MCF 10A (cell line): ENCODE measurements at places on chromosomes 5 and 9. TPM values are rescaled to one million over a fixed set of nuclear protein-coding genes. Genes with fewer than 3 reads are reported as not detected.

GRCh38 chr5:143495110-143495509 is 91.6 kb upstream of the NR3C1 start:
- peak; percentile 94 for DNase-seq

- peak; percentile 32 for DNase-seq
Observed at GRCh38 chr9:74666625-74667316, 169.6 kb downstream of the RORB start.

- DNase-seq = no peak
Observed at GRCh38 chr5:149379818-149380374, 804 bp upstream of the IL17B start.

DNA sequence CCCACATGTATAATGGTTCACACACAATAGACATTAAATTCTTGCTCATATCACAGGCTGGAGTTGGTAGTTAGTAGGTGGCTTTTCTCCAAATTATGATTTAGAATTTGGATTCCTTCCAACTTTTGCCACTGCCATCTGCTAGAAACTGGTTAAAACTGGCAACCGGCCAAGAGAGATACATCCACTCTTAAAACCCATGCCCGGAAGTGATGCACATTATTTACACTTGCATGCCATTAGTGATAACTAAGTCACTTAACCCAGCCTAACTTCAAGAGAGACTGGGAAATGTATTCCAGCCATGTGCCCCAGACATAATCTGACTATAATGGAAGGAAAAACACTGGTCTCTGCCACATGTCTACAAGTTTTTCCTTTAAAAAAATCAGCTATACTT is 395.7 kb upstream of the SEMA6A start:
- DNase-seq = peak; percentile 80

- no peak for DNase-seq
Observed at GRCh38 chr9:136361754-136362449, 1.6 kb downstream of the DNLZ start.

GRCh38 chr5:178417391-178417811 is 172.8 kb downstream of the COL23A1 start:
- no peak for DNase-seq

- DNase-seq = no peak
Observed at GRCh38 chr5:2557435-2557834, 194.0 kb downstream of the IRX2 start.

Gene CDH6
- total RNA-seq = not detected in 2 replicates

Gene HTR4
- not detected in 2 replicates for total RNA-seq
